Esophagus squamous epithelium (tissue), 5 donors: ENCODE measurements at places on chromosomes 1 and 21.

- DNase-seq = no peak
These were observed 372.8 kb upstream of the DUSP10 start for GRCh38 chr1:222114536-222115156.

- no peak for DNase-seq
These were observed 33.4 kb downstream of the SUCO start for GRCh38 chr1:172566196-172566997.

- DNase-seq = no peak
These were observed 5.8 kb downstream of the AGL start for GRCh38 chr1:99855914-99856450.

DNA sequence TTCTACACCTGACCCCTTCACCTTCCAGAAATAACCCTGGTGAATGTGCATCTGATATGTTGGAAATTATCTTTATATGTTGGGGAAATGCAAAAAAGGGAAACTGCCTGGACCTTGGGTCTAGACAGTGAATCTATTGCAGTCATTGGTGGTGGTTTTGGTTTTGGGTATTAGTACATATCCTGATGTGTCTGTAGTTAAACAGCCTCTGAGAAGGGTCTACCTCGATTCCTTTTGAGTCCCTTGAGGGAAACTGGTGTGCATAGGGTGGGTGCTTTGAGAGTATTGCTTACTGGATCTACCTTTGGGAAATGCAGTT is 127.3 kb upstream of the KIAA0040 start:
- no peak for DNase-seq

DNA sequence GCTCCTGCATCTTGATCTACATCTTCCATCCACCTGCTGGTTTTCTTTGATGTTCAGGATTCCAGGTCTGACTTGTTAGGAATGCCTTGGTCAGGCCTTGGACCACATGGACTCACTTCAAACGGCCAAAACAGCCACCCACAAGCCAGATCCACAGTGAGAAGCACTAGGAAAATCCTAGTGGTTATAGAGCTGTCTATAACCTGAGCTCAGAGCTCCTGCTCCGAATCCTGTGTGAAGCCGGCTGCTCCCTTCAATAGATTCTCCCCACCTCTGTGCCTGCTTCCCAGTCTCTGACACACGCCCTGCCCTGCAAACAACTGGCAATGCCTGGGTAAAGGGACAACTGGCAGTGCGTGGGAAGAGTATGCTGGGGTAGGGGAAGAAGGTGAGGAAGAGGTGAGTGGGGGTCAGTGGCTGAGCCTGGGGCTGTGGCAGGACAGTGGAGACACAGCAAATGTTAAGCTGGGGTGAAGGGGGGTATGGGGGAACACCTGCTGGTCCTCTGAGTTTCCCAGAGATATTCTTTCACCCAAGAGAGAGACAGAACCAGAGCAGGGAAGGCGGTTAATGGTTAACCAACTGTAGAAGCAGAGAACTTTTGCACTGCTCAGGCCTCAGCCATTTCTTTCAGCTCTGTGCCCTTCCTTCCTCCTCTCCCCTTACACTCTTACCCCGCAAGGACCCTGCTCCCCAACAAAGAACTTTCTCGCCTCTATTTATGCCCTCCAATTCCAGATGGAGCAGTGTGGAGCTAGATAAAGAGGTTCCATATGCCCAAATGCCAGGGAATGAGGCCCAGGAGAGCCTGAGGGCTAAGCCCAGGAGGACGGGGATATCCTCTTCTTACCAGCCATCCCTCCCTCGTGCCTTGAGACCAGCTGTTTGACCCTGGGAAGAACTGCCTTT is 4.5 kb downstream of the PLXNA2 start:
- no peak for DNase-seq

- no peak for DNase-seq
These were observed 1.4 kb upstream of the EPHB2 start for GRCh38 chr1:22709227-22709626.

DNA sequence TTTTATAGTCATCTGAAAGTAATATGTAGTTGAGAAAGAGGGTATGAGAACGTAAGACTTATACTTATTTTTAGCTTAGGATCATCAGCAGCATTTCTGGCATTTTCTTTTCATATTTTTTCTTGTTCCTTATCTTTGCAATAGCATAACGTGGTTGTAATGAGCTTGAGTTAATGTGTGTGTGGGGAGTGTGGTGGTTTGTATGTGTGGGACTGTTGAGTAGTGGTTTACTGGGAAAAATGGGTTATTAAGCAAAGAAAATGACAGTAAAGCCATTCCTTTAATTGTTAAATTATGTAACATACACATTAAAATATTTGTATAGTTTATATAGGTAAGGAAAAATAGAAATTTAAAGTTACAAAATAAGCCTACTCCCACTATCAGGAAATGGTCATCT is 15.2 kb downstream of the PIP5K1A start:
- DNase-seq = no peak

- no peak for DNase-seq
These were observed 18.1 kb upstream of the PGD start for GRCh38 chr1:10380594-10381275.

GRCh38 chr1:94253456-94254017 is 16.2 kb upstream of the ARHGAP29 start:
- DNase-seq = no peak

DNA sequence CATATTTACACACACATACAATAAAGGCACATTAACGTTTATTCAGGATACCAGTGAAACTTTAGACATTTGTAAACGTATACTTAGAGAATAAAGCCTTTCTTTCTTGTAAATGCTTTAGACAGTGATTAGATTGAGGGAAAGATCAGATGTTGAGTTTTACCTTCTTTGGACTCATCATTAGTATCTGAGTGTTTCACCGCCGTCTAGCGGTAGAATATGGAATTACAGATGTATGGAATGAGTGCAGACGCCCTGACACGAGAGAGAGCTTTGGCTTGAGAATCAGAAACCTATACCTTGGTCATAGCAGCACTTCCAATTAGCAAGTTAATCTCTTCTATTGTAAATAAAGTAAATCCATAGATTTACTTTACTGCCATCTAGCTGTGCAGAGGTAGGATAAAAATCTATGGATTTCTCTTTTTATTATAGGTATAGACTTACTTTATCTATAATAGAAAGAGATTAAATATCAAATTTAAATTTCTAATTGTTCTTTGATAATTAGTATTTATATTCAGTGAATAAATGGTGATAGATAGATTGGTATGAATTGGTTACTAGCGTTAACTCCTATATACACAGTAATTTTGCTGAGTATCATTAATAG is 12.6 kb downstream of the FLG2 start:
- DNase-seq = no peak

DNA sequence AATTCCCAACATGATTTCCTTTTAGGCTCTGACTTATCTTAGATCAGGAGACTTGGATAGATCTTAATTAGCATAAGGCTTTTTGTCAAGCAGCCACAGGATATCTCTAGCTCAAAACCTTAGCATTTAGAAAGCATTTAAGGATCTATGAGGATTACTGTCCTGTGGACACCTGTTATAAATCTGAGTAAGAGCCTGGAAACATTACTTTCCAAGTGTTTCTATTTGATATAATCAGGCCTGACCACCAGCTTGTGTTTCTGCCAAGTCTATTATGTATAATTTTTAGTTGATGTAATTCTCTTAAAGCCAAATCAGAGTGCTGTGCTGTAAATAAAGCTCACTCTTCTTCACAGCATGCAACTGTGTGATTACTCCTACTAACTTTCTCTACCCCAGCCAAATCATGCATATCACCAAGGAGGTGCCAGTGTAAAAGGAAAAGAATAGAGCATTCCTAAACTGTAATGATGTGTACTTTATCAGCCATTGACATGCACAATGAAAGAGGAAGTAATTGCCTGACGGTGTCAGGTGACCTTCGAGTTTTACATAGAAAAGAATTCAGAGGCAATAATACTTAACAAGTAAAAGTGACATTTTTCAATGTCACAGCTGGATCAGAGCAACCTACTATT is 309.9 kb upstream of the PRMT6 start:
- no peak for DNase-seq

- DNase-seq = no peak
These were observed 231.1 kb upstream of the SGIP1 start for GRCh38 chr1:66302815-66303214.

DNA sequence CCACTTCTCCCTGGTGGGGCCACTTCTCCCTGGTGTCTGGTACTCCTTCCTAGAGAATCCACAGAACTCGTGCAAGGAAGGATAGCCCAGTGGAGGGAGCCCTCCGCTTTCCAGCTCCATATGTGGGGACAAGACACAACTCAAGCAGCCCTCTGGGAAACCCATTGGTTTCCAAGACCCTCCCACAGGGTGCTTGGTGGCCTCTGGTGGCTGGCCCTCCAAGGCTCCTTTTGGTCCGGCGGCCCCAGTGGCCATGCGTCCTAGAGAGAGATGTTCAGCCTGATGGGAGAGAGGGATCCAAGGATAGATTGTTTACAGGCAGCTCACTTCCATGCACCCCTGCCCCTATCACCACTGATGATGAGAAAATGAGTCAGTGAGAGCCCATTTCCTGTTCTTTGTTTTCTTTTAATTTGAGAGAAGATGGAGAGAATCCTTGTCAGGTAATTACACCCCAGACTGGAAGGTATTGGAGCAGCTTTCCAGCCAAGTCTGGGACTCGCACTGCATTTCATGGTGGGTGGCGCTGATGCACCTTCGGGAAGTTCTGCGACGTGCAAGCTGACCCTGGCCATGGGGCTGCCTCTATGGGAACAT is 486.2 kb upstream of the VAMP3 start:
- no peak for DNase-seq

- DNase-seq = no peak
These were observed 225.6 kb upstream of the FGGY start for GRCh38 chr1:59071289-59071688.

DNA sequence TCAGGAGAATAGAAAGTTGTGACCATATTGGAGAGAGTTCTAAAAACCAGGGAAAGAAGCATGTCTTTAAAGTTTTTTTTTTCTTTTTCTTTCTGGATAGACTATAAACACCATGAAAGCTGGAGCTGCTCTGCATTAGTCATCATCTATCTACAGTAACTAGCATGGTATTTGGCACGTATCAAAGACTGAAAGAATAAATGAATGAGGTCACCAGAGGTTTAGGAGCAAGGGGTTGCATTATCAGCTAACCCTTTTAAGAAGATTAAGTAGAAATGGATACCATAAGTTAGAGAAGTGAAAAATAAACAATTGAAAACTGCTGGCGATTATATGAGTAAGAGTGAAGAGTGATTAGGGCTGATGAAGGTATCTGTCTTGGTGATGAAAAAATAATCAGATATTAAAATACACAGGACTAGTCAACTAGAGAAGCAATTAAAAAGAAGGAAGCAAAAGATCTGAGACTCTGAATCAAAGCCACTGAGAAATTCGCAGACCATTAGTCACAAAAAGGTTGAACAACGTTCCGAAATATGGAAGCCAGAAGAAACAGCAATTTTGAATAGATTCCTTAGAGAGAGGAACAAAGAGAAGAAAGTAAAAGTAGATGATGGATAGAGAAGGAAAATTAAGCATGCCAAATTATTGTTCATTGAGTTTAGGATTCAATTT is 536.4 kb downstream of the DPYD start:
- DNase-seq = no peak
